ENCODE measurements at places on chromosomes 2 and 18. TPM values are rescaled to one million over a fixed set of nuclear protein-coding genes. Genes with fewer than 3 reads are reported as not detected.
A peak's percentile ranks its signal among the peaks of the same experiment; 100 is the strongest.

Gene PLGLB1
- 0.62 TPM for total RNA-seq

Gene SERPINB10
- not detected for total RNA-seq

Gene SCG2
- total RNA-seq: 0.98 TPM

Gene SIX3
- 0.07 TPM for total RNA-seq

Gene GPBAR1
- total RNA-seq: not detected

GRCh38 chr2:114929225-114929624 is 486.8 kb downstream of the DPP10 start:
- peak; percentile 2 for DNase-seq

DNA sequence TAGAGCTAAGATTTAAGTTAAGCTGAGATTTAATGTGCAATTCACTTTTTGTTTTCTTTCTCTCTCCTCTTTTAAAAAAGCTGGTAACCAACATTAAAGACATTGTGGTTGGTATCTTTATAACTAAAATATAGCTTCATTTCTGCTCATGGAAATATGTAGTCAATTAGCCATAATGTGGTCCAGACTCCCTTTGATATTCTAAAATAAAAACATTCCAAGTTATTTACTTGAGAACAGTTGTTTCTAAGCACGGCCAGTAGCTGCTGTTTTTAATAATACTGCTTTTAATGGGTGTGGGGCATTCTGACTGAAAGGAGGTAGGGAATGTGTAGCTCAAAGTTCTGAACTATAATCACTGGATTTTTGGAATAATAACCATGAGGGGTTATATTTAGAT is 183.3 kb upstream of the FBXO11 start:
- no peak for DNase-seq

DNA sequence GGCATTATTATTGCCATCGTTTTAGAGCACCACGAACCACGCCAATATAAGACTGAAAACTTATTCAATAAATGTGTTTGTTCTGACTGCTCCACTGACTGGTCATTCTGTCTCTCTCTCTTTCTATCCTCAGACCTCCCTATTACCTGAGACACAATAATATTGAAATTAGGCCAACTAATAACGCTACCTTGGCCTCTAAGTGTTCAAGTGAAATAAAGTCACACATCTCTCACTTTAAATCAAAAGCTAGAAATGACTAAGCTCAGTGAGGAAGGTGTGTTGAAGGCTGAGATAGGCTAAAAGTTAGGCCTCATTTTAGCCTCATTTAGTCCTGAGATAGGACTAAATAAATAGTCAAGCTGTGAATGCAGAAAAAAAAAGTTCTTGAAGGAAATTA is 38.8 kb downstream of the G6PC2 start:
- DNase-seq: no peak

GRCh38 chr2:233706720-233707119 is 6.0 kb upstream of the UGT1A5 start:
- peak; percentile 74 for DNase-seq

GRCh38 chr18:45449418-45450227 is 165.7 kb upstream of the SLC14A2 start:
- DNase-seq: no peak

GRCh38 chr2:102004581-102004980 is 12.8 kb downstream of the IL1R2 start:
- DNase-seq: no peak

DNA sequence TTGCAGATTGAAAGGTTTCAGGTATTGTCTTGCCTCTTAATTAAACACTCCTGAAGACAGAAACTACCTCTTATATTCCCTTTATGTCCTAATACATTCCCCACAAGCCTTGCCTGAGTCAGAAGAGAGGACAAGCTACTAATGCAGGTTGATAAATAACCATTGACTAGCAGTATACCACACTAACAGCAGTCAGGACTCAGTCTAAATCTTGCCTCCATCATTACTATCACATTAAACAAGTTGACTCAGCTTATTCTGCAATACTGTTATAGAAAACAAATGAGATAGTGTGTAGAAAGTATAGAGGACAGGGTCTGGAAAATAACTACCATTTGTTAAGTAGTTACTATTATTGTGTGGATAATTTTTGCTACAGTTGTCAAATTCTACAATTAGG is 63.8 kb downstream of the TTC21B start:
- DNase-seq: no peak

DNA sequence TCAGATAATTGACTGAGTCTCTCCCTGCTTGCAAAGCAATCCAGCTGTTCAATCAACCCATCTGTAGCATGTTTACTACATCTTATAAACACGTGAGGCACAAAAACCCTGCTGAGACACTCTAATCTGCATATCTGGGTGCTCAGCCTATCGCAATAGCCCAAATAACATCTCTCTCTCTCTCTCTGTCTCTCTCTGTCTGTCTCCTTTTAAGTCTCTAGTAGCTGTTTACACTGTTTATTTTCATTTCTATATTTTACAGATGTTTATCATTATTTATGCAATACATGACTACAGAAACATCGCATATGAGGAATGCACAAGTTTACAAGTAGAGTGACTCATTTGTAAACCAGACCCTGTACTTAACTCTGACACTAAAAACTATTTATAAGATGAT is 422.1 kb upstream of the DSEL start:
- peak; percentile 15 for DNase-seq

DNA sequence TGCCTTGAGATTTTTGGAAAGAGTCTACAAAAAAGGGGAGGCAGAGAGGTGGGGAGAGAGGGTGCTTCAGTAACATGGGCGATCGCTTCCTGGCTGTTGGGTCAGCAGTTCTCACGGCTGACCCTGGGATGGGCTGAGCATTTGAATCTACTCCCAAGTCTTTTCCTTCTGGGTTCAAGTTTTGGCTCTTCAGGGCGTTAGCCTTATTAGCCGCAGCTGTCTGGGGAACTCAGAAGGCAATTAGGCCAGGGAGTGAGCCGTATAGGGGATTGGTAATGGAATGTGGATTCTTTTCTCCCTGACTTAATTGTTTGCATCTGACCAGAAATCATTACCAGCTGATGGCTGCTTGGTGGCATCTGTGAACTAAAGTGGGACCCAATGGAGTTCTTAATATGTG is 250.5 kb upstream of the SKOR2 start:
- no peak for DNase-seq

- DNase-seq: no peak
Observed at GRCh38 chr2:866009-866680, 84.5 kb upstream of the SNTG2 start.

- no peak for DNase-seq
Observed at GRCh38 chr2:143347901-143348414, 218.7 kb downstream of the ARHGAP15 start.

DNA sequence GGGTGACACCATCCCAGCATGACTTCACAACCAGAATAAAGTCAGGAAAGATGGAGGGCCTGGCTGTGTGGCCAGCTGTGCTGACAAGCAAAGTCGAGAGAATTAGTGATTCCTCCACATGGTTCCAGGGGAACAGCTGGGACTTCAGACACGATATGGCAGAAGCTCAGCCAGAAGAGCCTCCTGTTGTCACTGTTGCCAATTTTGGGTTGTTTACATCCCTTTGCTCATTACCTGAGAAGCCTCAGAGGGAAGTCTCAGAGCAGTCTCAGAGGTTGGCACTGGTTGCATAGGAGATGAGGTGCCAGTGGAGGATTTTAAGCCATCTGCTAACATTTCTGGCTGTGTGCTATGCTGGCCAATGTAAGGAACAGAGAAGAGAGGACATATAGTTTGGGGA is 16.0 kb downstream of the LINC00305 start:
- no peak for DNase-seq

- DNase-seq: no peak
Observed at GRCh38 chr2:136381722-136382633, 264.0 kb upstream of the CXCR4 start.

DNA sequence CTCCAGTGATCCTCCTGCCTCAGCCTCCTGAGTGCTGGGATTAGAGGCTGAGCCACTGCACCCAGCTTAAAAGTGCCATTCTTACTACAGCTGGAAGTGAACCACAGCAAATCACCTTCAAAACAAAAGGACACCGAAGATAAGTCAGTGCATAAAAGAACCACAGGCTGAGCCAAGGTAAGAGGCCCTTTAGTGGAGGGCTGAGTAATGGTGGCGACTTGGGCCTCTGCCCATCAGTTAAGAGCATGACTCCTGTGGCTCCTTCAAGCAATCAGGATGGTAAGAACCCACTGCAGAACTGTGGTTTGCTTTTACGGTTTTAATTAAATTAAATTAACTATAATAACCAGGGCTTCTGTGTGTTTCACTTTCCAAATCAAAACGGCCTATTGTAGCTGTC is 75.1 kb downstream of the CTAGE1 start:
- DNase-seq: peak; percentile 93

DNA sequence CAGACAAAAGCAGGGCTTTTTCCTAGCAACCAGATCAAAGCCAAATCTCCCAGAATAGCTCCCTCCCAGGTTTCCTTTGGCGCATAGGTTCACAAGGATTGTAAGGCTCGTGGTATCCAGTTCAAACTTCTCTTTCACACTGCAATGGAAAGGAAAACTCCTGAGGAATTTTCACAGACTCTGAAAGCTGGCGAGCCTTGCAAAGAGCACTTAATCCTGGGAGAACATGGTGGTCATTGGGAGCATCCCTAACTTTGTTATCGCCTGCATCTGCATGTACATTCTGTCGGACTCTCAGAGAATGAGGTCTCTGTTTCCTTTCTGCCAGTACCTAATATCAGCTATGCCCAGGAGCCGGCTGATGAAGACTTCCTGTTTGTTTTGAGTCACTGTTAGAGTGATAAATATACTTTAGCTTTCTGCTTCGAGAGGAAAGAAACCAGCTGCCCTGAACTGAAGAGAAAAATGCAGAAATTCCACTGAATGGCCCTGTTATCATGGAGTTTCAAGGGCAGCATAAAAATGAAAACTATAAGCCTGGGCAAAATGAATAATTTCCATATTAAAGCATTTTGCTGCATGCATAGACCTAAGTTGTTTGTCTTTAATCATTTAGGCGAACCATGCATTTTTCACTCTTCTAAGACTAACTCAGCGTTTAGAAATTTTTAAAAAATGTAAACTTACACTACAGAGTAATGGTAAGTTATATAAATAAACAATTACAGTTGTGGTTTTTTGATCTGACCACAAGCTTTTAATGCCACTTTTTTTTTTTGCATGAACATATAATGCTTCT is 76.4 kb upstream of the ZEB2 start:
- DNase-seq: peak; percentile 83

- DNase-seq: no peak
Observed at GRCh38 chr2:233063269-233063975, 3.3 kb downstream of the INPP5D start.

DNA sequence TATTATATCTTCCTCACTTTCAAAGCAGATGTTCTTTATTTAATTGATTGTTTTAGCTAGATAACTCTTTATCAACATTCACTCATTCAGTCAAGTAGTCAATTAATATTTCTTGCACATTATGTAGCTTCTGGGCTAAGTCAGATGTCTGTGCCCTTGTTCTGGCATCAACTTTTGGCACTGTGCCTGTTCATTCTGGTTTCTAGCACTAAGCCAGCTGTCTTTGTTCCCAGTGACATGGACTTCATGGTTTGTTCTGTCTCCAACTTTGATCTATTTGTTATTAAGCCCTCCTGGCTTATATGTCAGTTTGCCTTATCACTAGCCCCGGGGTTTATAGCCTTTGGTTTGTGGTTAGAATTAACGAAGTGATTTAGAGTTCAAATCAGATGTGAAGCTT is 247.9 kb upstream of the SYT4 start:
- no peak for DNase-seq
